CD4-positive, alpha-beta T cell treated with Interleukin-2 at 100 ng/mL for 4 hours (primary cell): ENCODE measurements at places on chromosomes 3 and 15.

DNA sequence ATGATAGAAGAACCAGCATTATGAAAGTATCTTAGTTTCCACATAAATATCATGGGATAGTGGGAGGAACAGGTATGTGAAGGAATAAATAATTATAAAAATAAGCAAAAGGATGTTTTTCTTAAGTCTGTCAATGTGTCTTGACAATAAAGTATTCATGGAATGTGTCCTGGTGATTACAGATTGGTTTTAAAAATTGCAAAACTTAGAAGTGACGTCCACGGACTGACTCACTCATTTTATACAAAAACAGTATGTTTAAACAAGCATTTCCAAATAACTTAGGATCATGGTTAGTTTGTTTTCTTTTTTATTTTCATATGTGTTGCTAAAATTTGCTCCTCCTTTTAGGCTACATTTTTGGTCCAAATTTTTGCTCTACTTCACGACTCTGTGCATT, 687.0 kb upstream of the NECTIN3 start:
- DNase-seq: no peak

- DNase-seq: no peak
These were observed 215.1 kb upstream of the UBE2E1 start for GRCh38 chr3:23590424-23591273.

- no peak for DNase-seq
These were observed 134.7 kb downstream of the KLF13 start for GRCh38 chr15:31461375-31461774.

GRCh38 chr3:143677430-143677829, 170.8 kb downstream of the SLC9A9 start:
- DNase-seq: no peak
